ENCODE measurements at places on chromosomes 6 and 20. TPM values are rescaled to one million over a fixed set of nuclear protein-coding genes. Genes with fewer than 3 reads are reported as not detected.

Gene NHLRC1
- total RNA-seq = 1.6 TPM

Gene WFDC12
- not detected for total RNA-seq

Gene SGK1
- 104 TPM for total RNA-seq

Gene BHLHE23
- not detected for total RNA-seq

Gene SCRT2
- total RNA-seq = not detected

Gene LY6G6D
- not detected for total RNA-seq

Gene NXT1
- 9.3 TPM for total RNA-seq

Gene TRIM40
- total RNA-seq = not detected

Gene PNPLA1
- not detected for total RNA-seq

Gene WASF1
- 3.0 TPM for total RNA-seq

Gene NCOA3
- total RNA-seq = 25.2 TPM

Gene TMEM74B
- total RNA-seq = 6.4 TPM

Gene BPI
- not detected for total RNA-seq

Gene UNC93A
- not detected for total RNA-seq

Gene SSTR4
- not detected for total RNA-seq

Gene NOX3
- not detected for total RNA-seq

Gene BMP2
- total RNA-seq = 6.1 TPM

Gene GATA5
- 4.3 TPM for total RNA-seq

Gene GRM4
- total RNA-seq = not detected

Gene TRERF1
- 2.6 TPM for total RNA-seq

Gene EYS
- 0.44 TPM for total RNA-seq

Gene SPDEF
- total RNA-seq = not detected

Gene GCLC
- 21.6 TPM for total RNA-seq

Gene CST2
- not detected for total RNA-seq

Gene TNFRSF6B
- 10.1 TPM for total RNA-seq

Gene CENPB
- 93.6 TPM for total RNA-seq
